Hepatic stellate cell (primary cell): ENCODE measurements at places on chromosomes 2 and 18.
A peak's percentile ranks its signal among the peaks of the same experiment; 100 is the strongest.

DNA sequence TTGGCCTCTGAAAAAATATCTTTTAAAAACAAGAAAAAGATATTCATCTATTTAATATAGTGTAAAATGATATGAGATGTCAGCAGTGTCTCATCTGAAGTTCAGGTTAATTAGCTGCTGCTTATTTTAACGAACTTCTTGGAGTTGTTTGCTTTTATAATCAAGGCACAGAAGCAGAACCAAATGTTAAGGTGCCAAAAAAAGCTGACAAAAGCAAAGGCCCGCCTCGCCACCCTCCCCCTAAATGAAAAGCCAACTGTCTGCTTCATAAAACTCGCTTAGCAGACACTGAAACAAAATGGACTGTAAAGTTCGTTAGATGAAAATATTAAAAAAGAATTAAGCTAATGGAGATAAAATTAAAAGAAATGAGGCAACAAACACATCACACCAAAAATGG, 562.6 kb downstream of the ZEB2 start:
- DNase-seq = no peak

DNA sequence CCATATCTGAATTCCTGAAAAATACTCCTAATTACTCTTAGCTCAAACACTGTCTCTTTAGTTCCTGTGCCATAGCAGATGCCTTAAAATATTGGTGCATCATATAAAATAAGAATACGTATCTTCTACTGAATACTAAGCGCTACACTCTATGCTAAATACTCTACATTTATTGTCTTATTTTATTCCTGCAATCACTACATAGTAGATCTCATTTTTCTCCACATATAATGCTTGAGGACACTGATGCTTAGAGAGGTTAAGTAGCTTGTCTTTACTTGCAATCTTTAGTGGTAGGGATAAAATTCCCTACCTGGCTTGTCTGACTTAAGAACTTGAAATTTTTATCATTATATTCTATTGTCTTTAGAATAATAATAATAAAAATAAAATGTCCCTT, 137.3 kb upstream of the SETBP1 start:
- DNase-seq = no peak

DNA sequence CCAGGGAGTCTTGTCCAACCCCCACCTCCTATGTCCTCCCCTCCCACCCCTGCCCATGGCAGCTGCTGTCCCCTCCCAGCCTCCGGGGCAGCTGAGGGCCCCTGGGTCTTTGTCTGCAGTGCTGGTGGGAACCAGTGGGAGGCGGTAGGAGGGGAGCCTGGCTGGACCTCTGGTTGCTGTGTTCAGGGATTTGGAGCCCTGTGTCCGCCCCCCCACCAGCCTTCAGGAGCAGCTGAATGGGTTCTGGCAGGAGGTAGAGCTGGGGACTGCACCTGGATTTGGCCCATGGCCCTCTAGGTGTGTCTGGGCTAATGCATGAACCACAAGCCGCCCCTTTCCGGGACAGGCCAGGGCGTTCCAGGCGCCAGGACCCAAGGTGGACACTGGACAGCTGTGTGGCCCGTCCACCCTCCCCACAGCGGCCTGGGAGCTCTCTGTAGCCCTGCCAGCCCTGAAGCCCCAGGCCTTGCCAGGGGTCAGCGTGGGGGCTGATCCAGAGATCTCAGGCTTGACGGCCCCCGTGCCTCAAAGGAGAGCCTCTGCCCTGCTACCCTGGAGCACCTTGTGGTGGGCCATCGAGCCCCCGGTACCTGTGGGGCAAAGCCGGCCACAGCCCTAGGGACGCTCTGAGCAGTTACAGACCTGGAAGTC, 25.4 kb downstream of the GPC1 start:
- DNase-seq = no peak

- no peak for DNase-seq
Observed at GRCh38 chr2:10876394-10876793, 35.3 kb upstream of the KCNF1 start.

- no peak for DNase-seq
Observed at GRCh38 chr2:71546777-71547281, 93.5 kb downstream of the DYSF start.

DNA sequence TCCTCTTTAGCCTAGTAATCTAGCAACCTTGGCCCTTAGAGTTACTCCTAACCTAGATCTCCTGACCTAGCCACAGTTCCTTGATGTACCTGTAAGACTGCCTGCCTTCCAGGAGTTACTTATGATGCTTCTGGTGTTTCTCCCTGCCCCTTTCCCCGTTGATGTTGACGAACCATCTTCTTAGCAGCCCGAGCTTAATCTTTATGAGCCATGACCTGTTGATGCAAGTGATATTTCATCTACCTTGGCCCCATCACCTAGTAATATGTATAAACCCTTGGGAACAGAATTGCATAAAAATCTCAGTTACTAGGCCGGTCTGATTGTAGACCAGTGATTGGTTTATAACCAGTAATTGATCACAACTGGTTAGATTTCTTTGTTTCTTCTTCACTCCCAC, 2.7 kb downstream of the IMPACT start:
- DNase-seq = no peak

GRCh38 chr2:170997893-170998597, 69.0 kb downstream of the GORASP2 start:
- DNase-seq = no peak

- no peak for DNase-seq
Observed at GRCh38 chr18:11665146-11665545, 23.9 kb upstream of the GNAL start.

DNA sequence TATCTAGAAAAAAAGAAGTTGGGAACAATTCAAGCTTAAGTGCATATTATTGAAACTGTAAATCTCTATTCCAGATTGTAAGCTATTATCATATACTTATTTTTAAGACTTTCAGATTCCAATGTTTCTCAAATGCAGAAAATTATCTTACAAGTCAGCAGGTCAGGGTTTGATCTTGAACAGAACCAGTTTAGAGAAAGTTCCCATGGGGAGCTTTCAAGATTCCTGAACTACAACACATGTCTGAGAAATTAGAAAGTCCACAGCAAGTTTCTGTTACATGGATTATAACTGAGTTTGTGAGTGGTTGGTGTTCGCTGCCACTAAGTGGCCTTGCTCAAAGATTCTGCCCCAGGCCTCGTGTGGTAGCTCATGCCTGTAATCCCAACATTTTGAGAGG, 31.6 kb upstream of the SP3 start:
- no peak for DNase-seq

DNA sequence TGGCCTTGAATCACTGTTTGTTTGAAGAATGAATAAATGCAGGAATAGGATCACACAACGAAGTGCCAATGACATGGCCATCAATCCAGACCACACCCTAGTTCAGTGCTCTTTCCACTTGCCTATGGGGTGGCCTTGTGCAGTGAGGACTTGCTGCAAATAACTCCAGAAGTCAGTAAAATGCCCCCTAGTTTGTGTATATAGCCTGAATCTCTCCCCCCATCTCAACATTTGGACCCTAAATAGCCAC, 299 bp downstream of the FABP1 start:
- DNase-seq = no peak

- peak; percentile 56 for DNase-seq
Observed at GRCh38 chr2:71700658-71701397, 247.5 kb downstream of the DYSF start.

DNA sequence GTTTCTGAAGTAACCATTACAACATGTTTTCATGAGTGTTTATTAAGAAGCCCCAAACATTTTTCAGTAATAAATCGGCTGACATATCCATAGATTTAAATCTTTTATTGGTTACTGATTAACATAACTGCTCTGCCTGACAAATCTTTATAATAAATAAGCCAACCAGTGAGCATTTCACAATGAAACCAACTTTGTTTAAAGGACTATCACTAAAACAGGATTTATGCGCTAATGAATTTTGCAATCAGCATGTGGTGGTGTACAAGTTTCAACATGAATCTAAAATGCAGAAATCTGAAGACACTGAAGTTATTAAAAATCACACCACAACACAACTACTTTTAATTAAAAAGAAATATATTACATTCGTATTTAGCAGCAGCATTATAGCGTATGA, 166.7 kb downstream of the MEIS1 start:
- DNase-seq = no peak

DNA sequence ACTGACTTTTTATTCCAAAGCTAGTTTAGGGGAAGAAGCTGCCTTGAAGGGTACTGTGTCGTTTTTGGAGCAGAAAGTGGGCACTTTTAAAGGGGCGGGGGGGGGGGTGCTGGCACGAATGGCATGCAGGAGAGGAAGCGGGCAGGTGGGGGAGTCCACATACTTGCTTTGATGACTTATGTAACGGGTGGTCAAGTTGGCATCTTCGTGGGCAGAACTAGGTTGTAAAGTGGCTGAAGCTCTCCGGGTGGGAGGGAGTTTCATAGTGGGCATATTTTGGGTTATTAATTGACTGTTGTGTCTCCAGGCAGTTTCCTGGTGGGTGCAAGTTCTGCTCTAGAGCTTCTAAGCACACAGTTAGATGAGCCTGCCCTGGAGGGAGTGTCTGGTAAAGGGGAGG, 19.9 kb downstream of the PCARE start:
- no peak for DNase-seq

DNA sequence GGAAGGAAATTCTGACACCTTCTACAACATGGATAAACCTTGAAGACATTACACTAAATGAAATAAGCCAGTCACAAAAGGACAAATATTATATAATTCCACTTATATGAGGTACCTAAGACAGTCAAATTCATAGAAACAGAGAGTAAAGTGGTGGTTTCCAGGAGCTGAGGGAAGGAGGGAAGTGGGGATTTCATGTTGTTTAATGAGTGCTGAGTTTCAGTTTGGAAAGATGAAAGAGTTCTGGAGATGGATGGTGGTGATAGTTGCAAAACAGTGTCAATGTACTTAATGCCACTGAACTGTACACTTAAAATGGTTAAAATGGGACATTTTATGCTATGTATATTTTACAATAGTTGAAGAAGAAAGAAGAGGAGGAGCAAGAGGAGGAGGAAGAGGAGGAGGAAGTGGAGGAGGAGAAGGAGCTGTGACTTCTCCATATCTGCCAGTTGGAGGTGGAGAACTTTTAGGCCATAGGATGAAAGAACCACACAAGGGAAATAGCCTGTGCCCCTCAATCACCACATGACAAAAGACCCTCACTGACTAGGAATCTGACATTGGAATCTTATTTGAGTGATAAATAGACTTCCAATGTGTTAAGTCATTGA, 55.3 kb upstream of the LGALSL start:
- no peak for DNase-seq

DNA sequence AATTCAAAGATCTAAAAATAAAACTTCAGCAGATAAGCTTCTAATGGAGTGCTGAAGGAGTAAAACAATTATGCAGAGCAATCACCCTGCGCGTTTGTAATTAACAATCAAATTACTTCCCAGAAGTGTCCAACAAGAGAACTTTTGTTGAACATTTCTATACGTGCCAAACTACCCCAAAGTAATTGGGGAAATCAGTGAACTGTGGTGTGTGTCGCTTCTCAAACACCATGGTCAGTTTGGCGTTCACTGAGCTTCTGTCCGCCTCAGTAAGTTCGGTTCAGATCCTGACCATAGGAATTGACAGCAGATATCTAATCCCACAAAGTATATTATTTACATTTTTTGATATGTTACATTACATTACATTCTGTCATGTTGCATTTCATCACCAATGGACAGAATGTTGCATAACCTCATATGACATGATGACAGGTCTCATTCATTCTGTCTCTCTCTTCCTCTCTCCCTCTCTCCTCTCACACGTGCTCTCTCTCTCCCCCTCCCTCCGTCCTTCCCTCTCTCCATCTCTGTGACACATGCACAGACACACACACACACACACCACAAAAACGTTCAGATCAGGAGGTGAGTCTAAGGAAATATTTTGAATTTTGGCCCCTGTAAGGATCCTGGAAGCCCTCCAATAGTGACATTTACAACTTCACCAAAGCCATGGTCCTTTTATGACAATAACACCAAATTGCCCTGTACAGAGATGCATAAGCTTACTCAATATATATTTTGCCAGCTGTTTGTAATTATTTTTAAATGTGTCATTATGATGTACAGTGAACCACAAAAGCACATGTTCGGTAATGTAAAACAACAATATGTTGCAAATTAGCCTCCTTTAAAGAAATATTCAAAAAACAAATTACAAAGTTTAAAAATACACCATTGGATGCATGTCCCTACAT, 269.2 kb downstream of the FIGN start:
- DNase-seq = no peak
